B cell (primary cell): ENCODE measurements at places on chromosomes 6 and 20. TPM values are rescaled to one million over a fixed set of nuclear protein-coding genes. Genes with fewer than 3 reads are reported as not detected.

The ANGPT4 gene
- total RNA-seq = not detected in 2 replicates

GRCh38 chr6:52201493-52201892 lies 15.3 kb downstream of the IL17A start:
- no peaks in the 10 kb centered on the region for H3K27me3 ChIP-seq

The PRL gene
- total RNA-seq = not detected in 2 replicates

- H3K27ac ChIP-seq = peak overlapping the region; percentile 16
- no peak overlapping the region for H3K4me3 ChIP-seq
Measured at GRCh38 chr6:410555-411395, 19.2 kb downstream of the IRF4 start.

GRCh38 chr20:49882171-49882970 lies 33.0 kb downstream of the SPATA2 start:
- H3K4me3 ChIP-seq = no peak overlapping the region
- DNase-seq = no peak
- no peaks in the 10 kb centered on the region for H3K27me3 ChIP-seq
- no peaks in the 10 kb centered on the region for H3K4me1 ChIP-seq
- no peak overlapping the region for H3K27ac ChIP-seq

GRCh38 chr20:57387945-57388371 lies 3.2 kb upstream of the RBM38 start:
- H3K4me1 ChIP-seq = peaks cover 22% of the 10 kb centered on the region
- no peak overlapping the region for H3K4me3 ChIP-seq
- no peak overlapping the region for H3K27ac ChIP-seq
- no peaks in the 10 kb centered on the region for H3K27me3 ChIP-seq
